ENCODE measurements at places on chromosomes 6 and 20. TPM values are rescaled to one million over a fixed set of nuclear protein-coding genes. Genes with fewer than 3 reads are reported as not detected.

Gene OR2H2
- not detected for polyA plus RNA-seq

Gene HLA-DPB1
- not detected for polyA plus RNA-seq

Gene RAD21L1
- not detected for polyA plus RNA-seq

Gene BMP7
- 0.22 TPM for polyA plus RNA-seq

Gene ZC3H12D
- 0.04 TPM for polyA plus RNA-seq

Gene GGT7
- polyA plus RNA-seq, result 10.6 TPM

Gene HINT3
- 13.5 TPM for polyA plus RNA-seq

Gene PAK5
- not detected for polyA plus RNA-seq

Gene FOXQ1
- polyA plus RNA-seq, result 3.6 TPM

Gene RBM24
- 13.5 TPM for polyA plus RNA-seq

Gene TMEM217
- polyA plus RNA-seq, result 1.2 TPM

Gene SEL1L2
- polyA plus RNA-seq, result not detected

Gene PYGB
- 93.2 TPM for polyA plus RNA-seq

Gene NKX2-2
- not detected for polyA plus RNA-seq

Gene ASIP
- polyA plus RNA-seq, result not detected

Gene SLC24A3
- polyA plus RNA-seq, result 0.04 TPM

Gene CLVS2
- 0.01 TPM for polyA plus RNA-seq

Gene LY86
- not detected for polyA plus RNA-seq

Gene RPN2
- polyA plus RNA-seq, result 292 TPM

Gene SIM1
- polyA plus RNA-seq, result not detected

Gene MOXD1
- 2.6 TPM for polyA plus RNA-seq

Gene PGBD1
- 4.1 TPM for polyA plus RNA-seq

Gene RNF144B
- polyA plus RNA-seq, result 0.36 TPM

Gene SLC17A3
- polyA plus RNA-seq, result 5.3 TPM

Gene PLCB4
- polyA plus RNA-seq, result 21.2 TPM

Gene RPS6KA2
- polyA plus RNA-seq, result 0.03 TPM

Gene MATN4
- 0.08 TPM for polyA plus RNA-seq

Gene PSMB9
- 12.0 TPM for polyA plus RNA-seq

Gene SCRT2
- not detected for polyA plus RNA-seq

Gene KIAA1755
- 0.13 TPM for polyA plus RNA-seq

Gene CALHM6
- polyA plus RNA-seq, result not detected

Gene TFAP2C
- 9.6 TPM for polyA plus RNA-seq

Gene FNDC11
- 0.10 TPM for polyA plus RNA-seq

Gene MAN1A1
- polyA plus RNA-seq, result not detected

Gene AVP
- polyA plus RNA-seq, result not detected

Gene SOBP
- polyA plus RNA-seq, result 0.53 TPM

Gene HNF4A
- polyA plus RNA-seq, result 25.9 TPM

Gene TP53TG5
- not detected for polyA plus RNA-seq

Gene FGD2
- not detected for polyA plus RNA-seq

Gene IPCEF1
- polyA plus RNA-seq, result not detected

Gene MEI4
- polyA plus RNA-seq, result not detected

Gene PGC
- polyA plus RNA-seq, result not detected
